ENCODE measurements at places on chromosomes 3 and 15.

DNA sequence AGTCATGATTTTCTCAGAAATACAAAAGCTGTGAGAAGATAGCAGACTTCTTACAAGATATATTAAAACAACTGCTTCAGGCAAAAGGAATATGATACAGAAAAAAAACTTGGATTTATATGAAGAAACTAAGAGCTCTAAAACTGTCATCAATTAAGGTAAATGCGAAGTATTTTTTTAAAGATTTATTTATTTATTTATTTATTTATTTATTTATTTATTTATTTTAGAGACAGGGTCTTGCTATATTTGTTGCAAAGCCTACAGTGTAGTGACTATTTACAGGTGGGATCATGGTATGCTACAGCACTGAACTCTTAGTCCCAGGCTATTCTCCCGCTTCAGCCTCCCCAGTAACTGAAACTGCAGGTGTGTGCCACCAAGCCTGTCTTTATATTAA is 274.3 kb upstream of the BCHE start:
- DNase-seq, result no peak

- DNase-seq, result no peak
Measured at GRCh38 chr15:66740802-66741201, 38.8 kb downstream of the SMAD6 start.

DNA sequence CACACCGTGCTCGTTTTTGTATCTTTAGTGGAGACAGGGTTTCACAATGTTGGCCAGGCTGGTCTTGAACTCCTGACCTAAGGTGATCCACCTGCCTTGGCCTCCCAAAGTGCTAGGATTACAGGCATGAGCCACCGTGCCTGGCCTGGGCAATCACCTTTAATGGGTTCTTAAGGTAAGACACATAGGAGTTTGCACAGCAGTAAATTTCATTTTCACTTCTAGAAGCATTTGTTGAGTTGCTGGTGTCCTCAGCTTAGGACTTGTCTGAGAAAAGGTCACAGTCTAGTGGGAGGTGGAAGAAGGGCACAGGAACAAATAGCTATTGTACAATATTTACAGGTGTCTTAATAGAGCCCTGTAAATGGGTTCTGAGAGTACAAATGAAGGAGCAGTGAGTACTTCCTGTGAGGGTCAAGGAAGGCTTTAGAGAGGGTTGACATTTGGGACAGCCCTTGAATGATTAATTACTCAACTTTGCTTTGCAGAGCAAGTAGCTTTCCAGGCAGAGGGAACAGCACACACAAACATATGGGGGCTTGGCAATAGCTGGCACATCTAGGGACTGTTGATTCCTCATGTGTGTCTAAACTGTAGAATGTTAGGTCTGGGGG is 8.7 kb upstream of the ETV5 start:
- no peak for DNase-seq

DNA sequence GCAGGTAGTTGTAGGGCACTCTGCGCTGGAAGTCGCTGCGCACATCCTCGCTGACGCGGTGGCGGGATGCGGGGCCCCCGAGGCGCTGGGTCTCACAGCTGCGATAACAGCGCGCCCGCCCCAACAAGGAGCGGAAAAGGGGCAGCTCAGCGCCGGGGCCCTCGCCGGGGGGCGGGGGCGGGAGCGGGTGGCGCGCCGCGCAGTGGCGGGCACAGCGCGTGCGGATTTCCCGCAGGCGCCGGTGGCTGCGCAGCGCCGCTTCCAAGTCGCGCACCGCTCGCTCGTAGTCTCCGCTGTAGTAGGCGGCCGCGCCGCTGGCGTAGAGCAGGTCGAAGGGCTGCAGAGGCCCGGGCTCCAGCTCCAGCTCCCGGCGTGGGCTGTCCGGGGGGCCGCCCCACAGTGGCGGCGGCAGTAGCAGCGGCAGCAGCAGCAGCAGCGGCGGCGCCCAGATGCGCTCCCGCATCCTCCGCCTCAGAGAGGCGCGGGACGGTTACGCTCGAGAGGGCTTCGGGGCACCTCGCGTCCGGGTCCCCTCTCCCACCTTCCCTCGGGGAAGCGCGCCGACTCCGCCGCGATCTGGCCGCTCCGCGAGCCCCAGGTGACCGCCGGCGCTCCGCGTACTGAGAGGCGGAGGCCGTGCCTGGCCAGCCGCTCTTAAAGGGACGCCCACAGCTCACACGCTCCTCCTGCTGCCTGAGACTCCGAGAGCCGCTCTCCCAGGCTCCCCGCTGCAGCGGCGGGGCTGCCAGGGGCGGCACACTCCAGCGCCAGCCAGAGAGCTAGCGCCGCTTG is at the start of gene P3H2:
Gene P3H2 (minus strand): TSS at position 629 of the 792 bp plus-strand sequence. CDS start 166 bp downstream, at position 463.
- DNase-seq, result peak; percentile 79

GRCh38 chr3:11131371-11131770 is 22.9 kb upstream of the HRH1 start:
- DNase-seq, result peak; percentile 44

- peak; percentile 76 for DNase-seq
Measured at GRCh38 chr3:183298701-183299153, 45.7 kb downstream of the B3GNT5 start.

- DNase-seq, result no peak
Measured at GRCh38 chr3:185176750-185177359, 24.0 kb upstream of the C3orf70 start.

GRCh38 chr15:48527517-48527916 is 118.0 kb downstream of the FBN1 start:
- DNase-seq, result no peak

DNA sequence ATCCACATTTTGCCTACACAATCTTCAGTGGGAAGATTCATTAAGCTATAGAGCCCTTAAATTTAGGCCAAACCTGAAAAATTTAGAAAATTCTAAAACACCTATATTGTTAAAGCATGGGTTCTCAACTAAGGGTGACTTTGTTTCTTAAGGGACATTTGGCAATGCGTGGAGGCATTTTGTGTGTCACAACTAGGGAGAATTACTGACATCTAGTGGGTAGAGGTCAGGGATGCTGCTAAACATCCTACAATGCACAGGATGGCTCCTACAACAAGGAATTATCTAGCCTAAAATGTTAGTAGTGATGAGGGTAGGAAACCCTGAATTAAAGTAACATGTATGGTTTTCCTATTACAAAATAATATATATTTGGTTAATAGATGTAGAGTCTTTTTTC is 55.8 kb downstream of the TBC1D5 start:
- DNase-seq, result no peak

GRCh38 chr15:73941044-73941443 is 14.8 kb downstream of the LOXL1 start:
- DNase-seq, result peak; percentile 83

GRCh38 chr3:86923071-86923491 is 67.9 kb downstream of the VGLL3 start:
- no peak for DNase-seq

DNA sequence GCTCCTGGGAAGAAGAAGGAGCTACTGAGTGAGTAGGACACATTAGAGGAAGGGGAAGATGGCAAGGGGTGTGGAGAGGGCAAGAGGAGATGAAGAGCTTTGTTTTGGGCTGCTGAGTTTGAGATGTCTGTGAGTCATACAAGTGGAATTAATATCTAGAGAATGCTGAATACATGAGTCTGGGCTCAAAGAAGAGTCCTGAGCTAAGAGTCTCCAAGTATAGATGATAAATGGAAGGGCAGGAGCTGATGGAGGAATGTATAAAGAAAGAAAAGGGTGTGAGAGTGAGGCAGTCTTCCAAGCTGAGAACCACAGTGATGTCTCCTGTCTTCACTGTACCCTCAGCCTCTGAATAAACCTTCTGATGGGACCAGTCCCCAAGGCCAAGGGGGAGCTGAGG is 205.5 kb upstream of the MRPL3 start:
- DNase-seq, result no peak

DNA sequence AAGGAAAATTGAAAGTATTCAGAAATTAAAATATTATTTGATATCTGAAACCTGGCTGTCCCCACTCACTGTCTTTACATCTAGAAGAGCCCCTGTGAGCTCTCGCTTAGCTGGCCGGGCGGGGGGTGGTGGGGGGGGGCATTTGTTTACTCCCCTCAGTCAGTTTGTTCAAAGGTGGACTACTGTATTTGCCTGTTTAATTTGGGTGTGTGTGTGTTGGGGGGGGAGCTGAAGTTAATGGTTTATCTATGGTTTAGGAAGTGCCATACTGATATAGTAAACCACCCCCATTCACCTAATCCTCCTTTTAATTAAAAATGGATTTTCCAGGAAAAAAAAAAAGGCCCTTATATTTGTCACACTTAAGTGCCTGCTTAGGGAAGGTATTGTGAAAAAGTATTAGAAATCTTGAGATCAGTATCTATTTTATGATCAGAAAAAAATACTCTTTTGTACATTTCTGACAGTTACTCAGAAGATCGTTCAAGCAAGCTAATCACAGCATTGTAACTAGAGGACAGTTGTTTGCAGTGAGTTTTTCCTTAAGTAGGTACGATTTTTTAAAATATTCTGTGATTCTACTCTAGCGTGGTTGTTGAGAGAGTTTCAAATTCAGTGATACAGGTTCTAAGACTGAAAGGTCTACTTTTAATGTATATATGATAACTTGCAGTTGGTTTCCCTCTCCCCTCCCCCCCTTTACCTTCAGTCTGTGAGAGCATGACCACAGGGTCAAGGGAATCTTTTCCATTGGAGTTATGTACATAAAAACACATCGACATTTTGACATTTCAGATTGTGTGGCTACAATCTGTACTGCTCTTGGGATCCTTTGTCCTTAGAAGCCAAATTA is 8.5 kb downstream of the NR2F2 start:
- DNase-seq, result no peak

GRCh38 chr3:98647197-98647596 is 53.8 kb upstream of the CPOX start:
- no peak for DNase-seq

DNA sequence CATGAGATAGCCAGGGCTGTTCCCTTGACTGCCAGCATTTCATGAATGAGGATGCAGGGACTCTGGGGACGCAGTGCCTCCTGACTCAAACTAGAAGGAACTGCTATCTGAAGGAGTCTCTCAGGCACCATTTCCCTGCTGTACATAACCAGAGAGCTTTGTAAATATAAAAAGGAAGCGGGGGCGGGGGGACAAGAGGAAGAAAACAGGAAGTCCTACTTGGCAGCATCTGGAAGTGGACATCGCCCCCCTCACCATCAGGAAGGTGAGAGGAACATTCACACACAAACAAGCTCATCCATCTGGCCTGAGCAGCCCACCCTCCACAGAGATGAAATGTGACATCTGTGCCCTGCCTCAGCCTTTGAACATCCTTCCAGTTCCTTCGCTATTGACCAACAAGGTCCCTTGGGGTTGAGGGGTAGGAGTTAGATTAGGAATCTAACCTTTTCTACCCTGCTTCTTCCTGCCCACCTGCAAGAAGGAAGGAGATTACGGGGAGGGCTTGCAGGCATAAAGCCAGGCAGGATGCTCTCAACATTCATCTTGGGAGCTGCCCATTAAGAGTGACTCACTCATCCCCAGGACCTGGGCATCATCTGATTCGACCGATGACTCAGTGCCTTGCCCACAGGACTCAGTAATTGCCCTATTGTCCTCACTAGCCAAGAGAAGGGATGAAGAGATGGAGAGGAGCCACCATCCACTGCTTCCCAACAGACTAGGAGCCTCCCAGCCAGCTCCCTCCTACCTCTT is 31.9 kb downstream of the SH3BP5 start:
- no peak for DNase-seq

DNA sequence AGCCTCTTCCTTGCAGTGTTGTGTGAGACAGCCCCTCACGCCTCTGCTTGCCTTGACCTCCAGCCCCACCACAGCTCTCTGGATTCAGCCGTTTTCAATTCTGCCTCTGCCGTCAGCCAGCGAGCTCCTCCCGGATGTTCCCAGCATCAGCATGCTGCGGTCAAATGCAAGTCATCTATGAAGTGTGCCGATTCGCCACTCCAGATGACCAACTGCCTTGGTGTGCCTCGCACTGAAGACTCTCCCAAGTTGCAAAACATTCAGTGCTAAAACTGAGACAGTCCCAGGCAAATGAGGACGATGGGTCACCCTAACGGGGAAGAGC is 30.6 kb upstream of the RASA2 start:
- no peak for DNase-seq

- no peak for DNase-seq
Measured at GRCh38 chr3:167837466-167837865, 101.9 kb downstream of the SERPINI1 start.

DNA sequence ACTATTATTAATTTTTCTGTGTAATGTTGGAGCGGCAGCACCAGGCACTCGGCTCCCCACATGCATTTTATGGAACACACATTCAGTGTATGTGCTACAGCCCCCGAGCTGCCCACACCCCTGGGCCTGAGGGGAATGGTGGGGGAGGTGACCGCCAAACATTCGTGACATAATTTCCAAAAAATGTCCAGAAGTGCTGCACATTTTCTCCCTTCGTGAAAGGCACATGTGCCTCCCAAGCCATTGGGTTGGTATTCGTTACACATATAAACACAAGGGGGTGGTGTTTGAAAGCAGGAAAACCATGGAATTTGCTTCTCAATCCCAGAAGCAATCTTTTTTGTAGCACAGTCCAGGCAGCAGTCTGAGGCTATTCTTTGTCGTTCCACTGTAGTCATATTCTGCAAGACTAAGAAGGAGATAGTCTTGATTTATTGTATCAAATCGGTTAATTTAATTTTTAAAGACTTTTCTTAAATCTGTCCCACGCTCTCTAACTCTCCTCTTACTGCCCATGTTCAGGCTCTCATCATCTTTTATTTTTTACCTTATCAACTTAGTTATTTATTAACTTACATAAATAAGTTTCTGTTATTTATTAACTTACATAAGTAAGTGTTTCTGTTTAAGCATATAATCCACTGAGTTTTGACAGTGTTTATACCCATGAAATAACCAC is 39.2 kb upstream of the POLR2M start:
- DNase-seq, result no peak

GRCh38 chr3:194367992-194368841 is 1.3 kb downstream of the LRRC15 start:
- DNase-seq, result no peak

GRCh38 chr3:138890555-138891187 is 55.9 kb upstream of the PIK3CB start:
- no peak for DNase-seq

DNA sequence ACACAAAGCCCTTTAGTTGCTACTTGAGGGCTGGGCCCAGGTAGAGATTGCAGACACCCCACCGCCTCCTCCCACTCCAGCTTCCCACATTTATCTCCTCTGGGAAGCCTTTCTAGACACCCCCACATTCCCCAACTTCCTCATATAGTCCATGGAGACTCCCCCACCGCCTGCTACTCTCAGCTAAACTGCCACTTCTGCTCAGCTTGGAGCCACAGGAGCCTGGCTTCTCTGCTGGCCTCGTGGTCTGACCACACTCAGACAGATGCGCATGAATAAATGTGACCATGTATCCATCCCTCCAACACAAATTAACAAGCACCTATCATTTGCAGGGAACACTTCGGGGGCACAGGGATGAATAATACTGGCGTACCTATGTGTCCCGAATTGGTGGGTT is 10.5 kb upstream of the ACSBG1 start:
- no peak for DNase-seq

- DNase-seq, result no peak
Measured at GRCh38 chr15:96553931-96554330, 223.4 kb downstream of the NR2F2 start.

- no peak for DNase-seq
Measured at GRCh38 chr3:170907637-170908234, 701 bp downstream of the EIF5A2 start.

- DNase-seq, result no peak
Measured at GRCh38 chr3:158105119-158105709, 1.0 kb downstream of the SHOX2 start.
